Fibroblast of lung (primary cell): ENCODE measurements at places on chromosomes 3 and 15.

GRCh38 chr3:149975919-149976318 is 5.2 kb upstream of the PFN2 start:
- DNase-seq: no peak

DNA sequence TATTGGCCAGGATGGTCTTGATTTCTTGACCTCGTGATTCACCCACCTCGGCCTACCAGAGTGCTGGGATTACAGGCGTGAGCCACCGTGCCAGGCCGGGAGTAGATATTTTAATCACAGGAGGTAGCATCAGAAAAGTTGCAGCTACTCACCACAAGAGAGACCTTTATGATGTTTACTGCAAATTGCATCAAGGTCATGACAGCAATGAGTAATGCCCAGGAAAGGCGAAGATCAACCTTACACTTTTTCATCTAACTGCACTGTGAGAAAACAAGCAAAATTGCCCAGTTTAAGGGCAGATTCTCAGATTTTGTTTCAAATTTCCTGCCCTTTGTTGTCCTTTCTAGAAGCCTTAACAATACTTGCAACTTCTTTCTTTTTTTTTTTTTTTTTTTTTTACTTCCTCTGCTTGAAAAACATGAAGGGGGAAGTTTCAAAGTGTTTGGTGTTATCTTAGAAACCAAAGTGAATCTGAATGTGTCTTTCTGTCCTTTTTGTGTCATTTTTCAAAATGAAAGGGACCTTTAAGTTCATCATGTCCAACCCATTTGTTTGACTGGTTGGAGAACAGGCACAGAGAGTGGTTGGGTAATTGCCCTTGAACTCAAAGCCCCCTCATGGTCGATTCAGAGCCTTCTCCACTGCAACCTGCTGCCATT is 25.0 kb downstream of the TGFBR2 start:
- DNase-seq: peak; percentile 63

DNA sequence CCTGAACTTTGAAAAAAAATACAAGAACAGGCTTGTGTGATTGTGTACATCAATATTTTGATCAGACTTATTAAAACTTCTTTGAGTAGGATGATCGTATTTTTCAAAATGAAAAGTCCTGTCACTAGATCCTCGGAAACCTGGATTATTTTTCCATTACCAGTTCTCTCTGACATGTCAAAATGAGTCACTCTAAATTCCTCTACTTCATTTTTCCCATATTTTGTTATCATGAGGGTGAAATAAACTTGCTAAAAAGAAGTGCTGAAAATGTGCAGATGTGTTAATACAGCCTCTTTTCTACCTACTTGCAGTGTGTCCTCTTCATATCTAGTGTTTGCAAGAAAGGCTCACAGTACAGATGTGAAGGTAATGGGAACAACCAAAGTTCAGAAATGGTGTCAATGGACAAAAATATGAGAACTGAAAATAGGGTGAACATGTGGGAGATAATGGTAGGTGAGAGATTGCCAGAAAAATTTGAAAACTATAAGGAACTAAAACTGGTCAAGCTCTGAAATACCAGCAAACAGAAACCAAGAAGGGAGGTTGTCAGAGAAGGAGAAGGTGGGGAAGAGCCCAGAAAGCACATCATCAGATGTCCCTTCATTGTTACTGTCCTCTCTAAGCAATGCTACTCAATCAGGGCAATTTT is 108.2 kb downstream of the EOMES start:
- DNase-seq: peak; percentile 67

- no peak for DNase-seq
Observed at GRCh38 chr3:186694288-186695032, 22.7 kb upstream of the KNG1 start.

DNA sequence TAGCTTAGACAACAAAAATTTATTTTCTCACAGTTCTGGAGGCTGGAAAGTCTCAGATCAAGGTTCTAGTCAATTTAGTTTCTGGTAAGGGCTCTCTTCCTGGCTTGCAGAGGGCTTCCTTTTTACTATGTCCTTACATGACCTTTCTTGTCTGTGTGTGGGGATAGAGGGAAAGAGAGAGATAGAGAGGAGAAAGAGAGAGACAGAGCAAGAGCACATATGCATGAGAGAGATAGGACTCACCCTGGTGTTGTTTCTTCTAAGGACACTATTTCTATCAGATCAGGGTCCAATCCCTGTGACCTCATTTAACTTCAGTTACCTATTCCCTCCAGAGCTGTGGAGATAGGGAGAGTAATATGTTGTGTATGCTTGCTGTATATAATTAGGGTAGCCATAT is 44.9 kb upstream of the TEX9 start:
- no peak for DNase-seq

DNA sequence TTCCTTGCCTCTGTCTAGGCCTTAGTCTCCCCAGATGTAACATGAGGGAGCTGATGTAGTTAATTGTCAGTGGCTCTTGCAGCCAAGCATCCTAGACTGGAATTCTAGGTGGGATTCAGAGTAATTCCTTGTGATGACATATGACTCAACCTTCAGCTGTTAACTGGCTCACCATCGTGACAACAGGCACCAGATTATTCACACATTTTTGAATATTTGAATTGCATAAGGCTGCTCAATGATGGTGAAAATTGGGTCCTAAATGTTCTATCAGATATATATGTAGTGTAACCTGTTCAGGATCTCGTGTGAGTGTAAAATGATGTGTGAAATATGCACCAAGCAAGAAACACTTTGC is 405.1 kb downstream of the LPP start:
- peak; percentile 65 for DNase-seq

- no peak for DNase-seq
Observed at GRCh38 chr3:96734273-96735009, 80.0 kb upstream of the EPHA6 start.

DNA sequence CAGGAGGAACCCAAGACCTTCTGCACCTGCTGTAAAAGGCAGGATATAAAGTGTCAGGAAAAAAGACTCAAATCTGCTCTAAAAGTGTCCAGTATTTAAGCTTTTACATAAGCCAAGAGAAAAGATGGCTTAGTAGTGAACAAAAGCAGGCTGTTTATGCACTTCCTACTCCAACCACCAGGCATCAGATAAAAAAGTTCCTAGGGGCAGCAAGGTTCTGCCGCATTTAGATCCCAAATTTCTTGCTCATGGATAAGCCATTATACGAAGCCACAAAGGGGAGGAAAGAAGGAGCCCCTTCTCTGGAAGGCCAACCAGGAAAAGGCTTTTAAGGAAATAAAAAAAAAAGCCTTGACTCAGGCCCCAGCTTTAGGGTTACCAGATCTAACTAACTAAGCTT is 10.6 kb upstream of the SLC9C1 start:
- peak; percentile 16 for DNase-seq

DNA sequence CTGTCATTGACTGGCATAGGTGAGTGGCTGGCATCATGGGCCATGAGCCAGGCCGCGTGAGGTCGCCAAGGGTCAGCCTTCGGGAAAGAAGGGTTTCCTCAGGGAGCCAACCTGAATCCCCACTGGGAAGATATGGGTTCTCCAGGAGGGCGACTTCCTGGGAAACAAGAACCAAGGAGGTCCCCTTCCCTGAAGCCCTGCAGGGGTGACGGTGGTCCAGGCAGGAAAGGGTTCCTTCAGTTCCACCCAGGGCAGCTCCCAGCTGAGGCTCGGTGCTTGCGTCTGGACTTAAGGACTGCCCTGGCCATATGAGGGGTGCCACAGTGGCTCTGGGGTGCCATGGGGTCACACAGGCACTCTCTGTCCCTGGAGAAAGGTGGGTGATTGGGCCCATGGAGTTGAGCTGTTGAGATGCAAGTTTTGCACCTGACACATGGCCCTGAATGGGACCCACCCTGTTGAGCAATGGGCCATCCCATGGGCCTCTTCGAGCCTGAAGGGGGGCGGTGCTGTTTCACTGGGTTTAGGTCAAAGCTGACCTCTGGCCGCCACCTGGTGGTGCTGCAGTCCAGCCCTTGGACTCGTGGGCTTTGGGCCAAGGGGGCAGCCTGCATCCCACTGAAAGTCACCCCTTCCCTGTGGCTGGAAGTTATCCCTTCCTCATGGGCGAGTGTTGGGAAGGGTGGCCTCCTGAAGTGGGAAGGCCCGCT is 228.1 kb downstream of the SNRPN start:
- no peak for DNase-seq

GRCh38 chr3:24640330-24640877 is 145.8 kb upstream of the THRB start:
- peak; percentile 19 for DNase-seq

DNA sequence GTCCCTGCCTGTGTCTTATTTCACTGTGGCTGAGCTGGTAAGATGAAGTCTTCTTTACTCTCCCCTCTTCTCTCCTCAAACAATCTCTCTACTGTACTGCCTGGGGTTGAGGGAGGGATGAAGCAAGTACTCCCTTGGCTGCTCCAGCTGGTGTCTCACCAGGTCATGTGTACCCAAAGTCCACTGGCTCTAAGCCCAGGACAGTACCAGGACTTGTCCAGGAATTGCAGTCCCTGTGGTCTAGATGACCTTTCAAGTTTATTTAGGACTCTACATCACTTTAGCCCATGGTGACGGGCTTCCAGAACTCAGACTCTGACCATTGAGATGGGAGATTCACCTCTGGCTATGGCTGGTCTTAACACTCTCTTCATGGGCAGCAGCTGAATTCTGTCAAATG is 17.5 kb upstream of the SLC27A2 start:
- peak; percentile 43 for DNase-seq

- DNase-seq: no peak
Observed at GRCh38 chr15:70715840-70716485, 47.4 kb downstream of the UACA start.

GRCh38 chr15:89750560-89751542 is at the start of gene MESP1:
TSS of gene MESP1 (minus strand) at chr15:89751249. CDS start at chr15:89751231, 18 bp downstream.
- peak; percentile 81 for DNase-seq

GRCh38 chr15:53251996-53252395 is 461.9 kb upstream of the ONECUT1 start:
- no peak for DNase-seq

DNA sequence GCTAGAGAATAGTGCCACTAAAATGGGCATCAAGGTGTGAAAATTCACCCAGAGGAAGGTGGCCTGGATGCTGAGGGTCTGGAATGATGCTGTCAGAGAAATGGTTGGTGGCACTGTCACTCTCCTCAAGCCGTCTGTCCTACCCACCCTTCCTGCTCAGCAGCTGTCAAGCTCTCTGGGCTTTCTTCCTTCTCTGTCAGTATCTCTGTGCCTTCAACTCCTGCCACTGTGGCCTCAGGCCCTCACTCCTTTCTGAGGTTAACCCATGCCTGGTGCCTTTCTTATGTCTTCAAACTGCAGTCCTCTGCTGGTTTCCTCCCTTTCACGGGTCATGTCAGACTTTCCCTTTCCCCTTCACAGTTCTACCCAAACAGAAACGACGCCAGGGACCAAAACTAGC is 4.4 kb downstream of the MYO5C start:
- no peak for DNase-seq

GRCh38 chr3:106675451-106675850 is 701.8 kb upstream of the CCDC54 start:
- DNase-seq: no peak

- DNase-seq: no peak
Observed at GRCh38 chr3:42351207-42351606, 59.2 kb downstream of the LYZL4 start.

- no peak for DNase-seq
Observed at GRCh38 chr3:112348943-112349342, 16.0 kb downstream of the CD200 start.

DNA sequence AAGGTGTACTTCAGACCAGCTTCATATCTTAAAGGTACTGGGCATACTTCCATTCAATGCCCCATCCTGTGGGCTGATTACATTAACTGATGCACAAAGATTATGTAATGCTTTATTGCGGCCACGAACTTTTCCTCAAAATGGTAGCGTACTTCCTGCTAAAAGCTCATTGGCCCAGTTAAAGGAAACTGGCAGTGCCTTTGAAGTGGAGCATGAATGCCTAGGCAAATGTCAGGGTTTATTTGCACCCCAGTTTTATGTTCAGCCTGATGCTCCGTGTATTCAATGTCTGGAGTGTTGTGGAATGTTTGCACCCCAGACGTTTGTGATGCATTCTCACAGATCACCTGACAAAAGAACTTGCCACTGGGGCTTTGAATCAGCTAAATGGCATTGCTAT is 3.4 kb downstream of the SKIL start:
- DNase-seq: peak; percentile 39

DNA sequence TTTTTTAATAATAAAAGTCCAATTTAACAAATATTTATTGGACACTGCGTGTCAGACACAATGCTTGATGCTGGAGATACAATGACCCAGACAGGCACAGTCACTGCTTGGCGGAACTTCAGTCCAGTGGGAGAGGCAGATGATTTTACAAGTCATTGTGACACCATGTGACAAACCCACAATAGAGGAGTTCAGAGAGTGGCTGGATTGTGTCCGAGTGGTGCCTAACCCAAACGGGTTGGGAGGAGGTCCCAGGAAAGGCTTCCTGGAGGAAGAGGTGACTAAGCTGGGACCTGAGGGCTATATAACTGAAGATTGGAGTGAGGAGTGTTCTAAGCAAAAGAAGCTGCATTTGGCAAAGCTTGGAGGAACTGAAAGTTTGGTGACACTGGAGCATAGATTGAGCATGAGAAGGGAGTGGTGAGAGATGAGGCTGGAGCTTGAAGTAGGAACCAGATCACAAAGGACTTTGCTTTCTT is 41.4 kb downstream of the CRTC3 start:
- DNase-seq: peak; percentile 21

DNA sequence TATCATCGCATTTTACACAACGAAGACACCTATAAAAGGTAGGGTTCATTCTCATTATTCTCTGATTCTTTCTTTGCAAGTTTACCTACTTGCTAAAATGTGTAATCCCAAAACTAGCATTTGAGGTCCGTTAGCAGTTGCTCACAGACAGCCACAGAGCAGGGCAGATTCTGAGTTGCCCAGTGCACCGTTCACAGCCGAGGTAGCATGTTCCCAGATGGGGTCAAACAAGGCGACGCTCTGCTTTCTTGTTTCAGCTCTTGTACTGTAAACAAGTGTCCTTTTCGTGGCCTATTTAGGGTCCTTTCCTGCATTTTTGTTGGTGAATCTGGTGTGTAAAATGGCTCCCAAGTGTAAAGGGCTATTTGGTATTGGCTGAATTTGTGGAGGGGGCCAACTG is 3.1 kb downstream of the PPP1R2 start:
- no peak for DNase-seq

GRCh38 chr15:99085413-99086326 is 19.2 kb upstream of the SYNM start:
- DNase-seq: peak; percentile 74

- DNase-seq: peak; percentile 75
Observed at GRCh38 chr3:129727707-129728106, 121.2 kb upstream of the PLXND1 start.

DNA sequence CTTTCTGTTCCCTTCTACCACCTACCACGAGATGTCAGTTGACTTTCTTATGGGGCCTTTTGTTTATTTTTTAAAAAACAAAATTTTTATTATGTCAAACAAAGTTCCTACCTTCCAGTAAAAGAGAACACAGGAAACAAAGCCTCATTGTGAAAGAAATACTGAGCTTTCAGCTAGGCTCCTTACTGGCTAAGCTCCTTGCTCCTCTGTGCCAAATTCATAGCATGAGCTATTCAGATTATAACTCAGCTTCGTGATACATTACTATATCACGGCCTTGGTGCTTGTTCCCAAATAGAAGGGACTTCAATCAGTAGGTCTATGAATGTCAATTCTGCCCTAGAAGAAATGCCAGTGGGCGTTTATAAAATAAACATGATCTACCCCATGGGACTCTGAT is 145.8 kb upstream of the CHRM5 start:
- no peak for DNase-seq
